Left ventricle myocardium superior (tissue), 1 donor: ENCODE measurements at places on chromosomes 16 and 17. TPM values are rescaled to one million over a fixed set of nuclear protein-coding genes. Genes with fewer than 3 reads are reported as not detected.

DNA sequence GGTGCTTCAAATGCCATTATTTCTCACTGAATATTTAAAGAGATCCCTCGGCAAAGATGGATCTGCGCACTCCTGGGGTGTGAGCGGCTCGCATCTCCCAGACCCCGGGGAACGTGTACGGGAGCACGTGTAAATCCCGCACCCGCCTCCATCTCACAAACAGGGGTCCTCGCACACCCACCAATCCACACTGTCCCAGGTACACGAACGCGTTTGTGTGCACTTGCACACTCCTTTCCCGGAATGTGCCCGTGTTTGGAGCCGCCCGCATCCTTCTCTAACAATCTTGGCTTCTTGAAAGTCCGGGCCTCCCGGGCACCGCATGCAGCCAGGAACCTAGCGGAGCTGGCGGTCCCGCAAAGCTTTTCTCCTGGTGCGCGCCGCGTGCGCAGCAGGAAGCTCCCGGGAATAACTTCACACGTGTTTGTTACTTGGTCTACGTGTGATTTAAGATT, 2.5 kb upstream of the SALL1 start:
- DNase-seq, result no peak

- DNase-seq, result no peak
Observed at GRCh38 chr16:54275956-54276355, 10.6 kb downstream of the IRX3 start.

DNA sequence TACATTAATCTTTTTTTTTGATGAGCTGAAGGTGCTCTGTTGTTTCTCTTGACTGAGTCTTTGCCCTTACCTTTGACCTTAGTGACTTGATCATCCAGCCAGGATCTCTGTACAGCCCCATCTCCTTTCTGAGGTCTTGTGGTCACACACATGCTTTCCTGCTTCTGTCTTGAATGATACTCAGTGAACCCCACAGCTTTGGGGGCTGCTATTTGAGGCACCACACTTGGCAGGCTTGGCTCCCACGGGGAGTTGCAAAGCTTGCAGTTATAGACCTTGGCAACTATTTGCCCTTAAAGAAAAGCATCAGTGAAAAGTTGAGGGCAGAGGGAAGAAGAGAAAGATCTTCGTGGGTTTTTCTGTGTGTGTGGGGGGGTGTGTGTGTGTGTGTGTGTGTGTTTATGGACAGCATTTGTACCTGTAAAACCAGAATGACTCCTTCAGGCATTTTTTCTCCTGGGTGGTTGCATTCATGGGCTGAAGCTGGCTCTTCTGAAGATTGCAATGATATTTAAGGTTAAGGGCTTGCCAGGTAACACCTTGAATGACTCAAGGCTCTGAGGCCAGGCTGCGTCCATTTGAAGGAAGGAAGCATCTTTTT, 101.6 kb downstream of the MSI2 start:
- DNase-seq, result no peak

DNA sequence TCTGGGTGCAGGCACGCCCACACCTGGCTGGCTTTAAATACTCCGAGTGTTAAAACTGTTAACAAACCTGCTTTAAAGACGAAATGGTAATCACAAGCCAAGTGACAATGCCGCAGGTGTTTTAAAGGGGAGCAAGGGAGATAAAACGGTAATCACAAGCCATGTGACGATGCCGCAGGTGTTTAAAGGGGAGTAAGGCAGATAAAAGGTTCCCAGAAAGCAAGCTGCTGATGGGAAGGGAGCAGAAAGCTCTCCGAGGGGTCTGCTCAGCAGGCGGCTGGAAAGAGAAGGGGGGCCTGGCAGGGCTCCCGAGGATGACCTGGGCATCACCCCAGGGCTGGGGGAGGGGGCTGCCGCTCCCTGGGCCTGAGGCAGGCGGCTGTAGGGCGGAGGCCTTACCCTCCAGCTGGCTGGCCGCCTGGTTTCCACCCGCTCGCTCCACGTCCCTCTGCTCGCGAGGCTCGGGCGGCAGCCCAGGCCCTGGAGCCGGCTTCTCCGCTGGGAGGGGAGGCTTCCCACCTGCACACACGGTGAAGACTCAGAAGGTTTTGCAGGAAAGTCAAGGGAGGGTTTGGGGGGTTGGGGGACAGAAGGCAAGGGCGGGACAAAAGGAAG, 12.1 kb downstream of the NDUFAF8 start:
- DNase-seq, result peak; percentile 78

DNA sequence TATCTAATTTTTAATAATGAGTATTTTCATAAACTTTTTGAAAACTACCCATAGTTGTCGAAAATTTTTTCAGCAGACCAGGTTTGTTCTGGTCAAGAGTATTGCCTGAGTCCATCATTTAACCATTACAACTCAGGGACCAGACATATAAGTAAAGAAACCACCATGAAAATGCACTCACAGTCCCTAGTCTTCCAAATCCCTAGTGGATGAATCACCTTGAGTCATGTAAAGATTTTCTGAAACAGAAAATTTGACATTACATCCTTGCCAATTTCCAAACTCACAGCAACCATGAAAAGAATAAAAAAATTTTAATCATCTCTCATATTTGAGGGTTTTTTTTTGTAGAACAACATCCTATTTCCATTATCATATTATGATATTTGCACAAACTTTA, 1337.5 kb upstream of the CDH8 start:
- DNase-seq, result no peak

DNA sequence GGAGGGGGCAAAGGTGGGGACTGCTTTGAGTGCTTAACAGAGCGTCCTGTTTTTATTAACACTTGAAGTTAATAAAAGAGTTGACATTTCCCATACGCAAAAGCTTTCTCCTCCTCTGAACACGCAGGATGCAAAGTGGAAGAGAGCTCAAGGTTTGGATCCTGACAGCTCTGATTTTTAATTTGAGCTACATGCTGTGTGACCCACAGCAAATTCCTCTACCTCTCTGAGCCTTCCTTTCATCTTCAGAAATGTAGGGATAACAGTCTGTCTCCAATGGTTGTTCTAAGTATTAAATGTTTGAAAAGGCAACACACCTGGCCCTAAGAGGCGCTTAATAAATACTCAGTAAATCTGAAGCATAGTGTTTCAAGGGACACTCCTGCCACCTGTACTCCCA, 93.0 kb downstream of the CDYL2 start:
- no peak for DNase-seq

GRCh38 chr17:49518346-49519078, 23.4 kb downstream of the NGFR start:
- DNase-seq, result no peak

DNA sequence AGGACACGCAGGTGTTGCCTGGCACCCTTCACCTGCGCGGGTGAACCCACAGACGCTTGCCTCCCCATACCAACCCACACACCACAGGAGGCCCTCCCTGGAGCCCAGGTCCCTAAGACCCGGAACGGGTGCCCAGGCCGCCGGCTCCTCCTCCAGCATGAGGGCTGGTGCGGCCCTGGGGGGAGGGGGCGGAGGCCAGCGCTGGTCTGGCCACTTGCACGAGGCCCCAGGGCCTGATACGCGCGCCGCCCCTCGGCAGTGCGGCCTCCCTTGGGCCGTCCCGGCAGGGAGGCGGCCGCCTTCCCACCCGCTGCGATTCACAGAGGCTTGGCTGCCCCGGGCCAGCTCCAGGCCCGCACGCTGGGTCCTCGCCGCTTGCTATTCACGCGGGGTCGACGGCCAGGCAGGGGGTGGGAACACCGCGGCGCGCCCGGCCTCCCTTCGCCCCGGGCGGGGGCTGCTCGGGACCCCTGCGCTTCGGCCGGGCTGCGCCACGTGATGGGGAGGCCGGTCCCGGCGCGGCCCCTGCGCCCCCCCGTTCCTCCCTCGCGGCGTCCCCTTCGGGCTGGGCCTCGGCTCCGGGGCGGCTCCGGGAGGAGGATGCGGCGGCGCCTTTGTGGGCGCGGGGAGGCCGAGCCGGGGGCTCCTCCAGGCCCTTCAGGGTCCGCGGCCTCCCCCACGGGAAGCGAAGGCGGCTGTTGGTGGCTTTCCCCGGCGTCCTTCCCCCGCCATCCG, 685 bp downstream of the FASN start:
- peak; percentile 69 for DNase-seq

DNA sequence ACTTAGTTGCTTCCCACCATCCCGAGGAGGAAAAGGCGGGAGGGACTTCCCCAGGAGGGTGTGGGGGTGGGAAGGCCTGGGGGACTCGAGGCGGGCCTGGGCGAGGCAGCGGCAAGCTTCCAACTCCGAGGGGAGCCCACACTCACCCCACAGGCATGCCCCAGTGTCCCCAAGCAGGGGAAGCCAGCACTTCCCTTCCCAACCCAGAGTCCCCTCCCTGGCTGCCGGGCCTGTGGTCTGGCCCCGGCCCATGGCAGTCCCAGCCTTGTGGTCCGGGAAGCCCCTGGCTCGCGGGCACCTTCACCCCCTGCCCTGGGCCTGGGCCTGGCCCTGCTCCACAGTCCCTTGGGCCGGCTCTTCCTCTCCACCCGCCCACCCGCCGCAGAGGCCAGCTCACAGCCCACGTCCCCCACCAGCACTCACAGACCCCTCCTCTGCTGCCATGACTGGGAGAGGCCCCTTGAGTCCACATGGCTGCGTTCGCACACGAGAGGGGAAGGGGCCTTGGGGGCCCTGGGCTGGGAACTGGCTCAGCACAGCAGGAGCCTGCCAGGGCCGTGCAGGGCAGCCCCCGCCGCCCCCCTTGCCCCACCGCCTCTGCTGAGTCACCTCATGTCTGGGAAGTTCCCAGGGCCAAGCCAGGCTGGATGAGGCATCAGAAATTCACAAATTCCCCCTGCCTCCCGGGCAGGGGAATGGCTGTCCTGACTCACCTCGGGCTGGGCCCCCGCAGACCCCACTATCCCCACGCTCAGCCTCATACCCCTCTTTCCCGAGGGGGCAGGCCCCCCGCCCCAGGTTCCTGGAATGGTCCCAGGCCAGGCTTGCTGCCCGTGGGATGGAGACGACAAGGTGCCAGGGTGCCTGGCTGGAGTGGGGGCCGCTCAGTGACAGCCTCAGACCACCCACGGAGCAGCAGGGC, 27.8 kb downstream of the BAHCC1 start:
- peak; percentile 79 for DNase-seq

- no peak for DNase-seq
Observed at GRCh38 chr16:66510298-66510697, 39.6 kb downstream of the TK2 start.

DNA sequence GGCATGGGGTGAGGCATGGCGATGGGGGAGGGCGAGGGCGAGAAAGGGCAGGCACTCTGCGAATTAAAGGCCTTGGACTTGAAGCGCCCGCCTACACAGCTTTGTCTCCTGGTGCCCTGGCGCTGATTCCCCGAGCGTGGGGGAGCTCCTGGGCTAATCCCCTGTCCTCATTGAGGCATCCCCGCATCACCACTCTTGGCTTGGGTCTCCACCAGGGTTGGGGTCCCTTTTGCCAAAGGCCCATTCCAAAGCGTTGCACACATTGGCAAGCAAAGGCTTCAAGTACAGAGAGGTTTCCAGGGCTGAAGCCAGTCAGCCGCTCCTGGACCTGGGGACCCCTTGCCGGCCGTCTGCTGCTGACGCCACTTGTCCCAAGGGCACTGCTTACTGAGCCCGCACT, 8.0 kb downstream of the ZNF205 start:
- DNase-seq, result no peak

Gene C1QTNF8
- not detected for total RNA-seq

Gene SLC6A2
- total RNA-seq, result not detected

Gene OR3A3
- total RNA-seq, result not detected

Gene NUDT7
- 41.2 TPM for total RNA-seq

Gene SYCE1L
- total RNA-seq, result 2.1 TPM

Gene SECTM1
- 5.5 TPM for total RNA-seq

Gene KRTAP4-6
- total RNA-seq, result not detected

Gene UBALD1
- 32.4 TPM for total RNA-seq

Gene KRT13
- total RNA-seq, result not detected

Gene ZG16
- not detected for total RNA-seq

Gene CCL18
- 1.4 TPM for total RNA-seq

Gene KIFC3
- total RNA-seq, result 52.6 TPM
